Skeletal muscle cell (primary cell): ENCODE measurements at places on chromosomes 1 and 21.

- DNase-seq = no peak
Measured at GRCh38 chr1:215872658-215873057, 305.6 kb downstream of the KCTD3 start.

DNA sequence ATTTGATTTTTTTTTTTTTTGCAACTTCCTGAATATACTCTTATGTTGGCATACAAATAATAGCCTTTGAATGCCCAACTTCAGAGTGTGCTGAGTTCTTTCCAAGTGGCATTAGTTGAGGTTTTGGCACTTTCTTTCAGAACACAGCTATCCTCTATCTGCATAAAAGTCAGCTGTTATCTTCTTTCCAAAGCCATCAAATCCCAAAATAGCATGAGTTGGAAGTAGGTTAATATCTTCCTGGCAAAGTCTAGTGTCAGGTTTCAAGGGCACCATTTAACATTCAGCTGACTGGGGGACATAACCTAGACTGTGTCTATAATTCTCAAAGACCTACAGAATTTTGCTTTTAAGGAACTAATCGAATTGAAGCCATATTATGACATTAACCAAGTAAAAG is 223.9 kb downstream of the PLPP3 start:
- no peak for DNase-seq

GRCh38 chr1:34792868-34793727 is at the start of gene GJA4:
Gene GJA4, plus strand, starts transcription at chr1:34792999. Its CDS starts 1,215 bp downstream, at chr1:34794214.
- DNase-seq = no peak

- DNase-seq = no peak
Measured at GRCh38 chr1:211734791-211735190, 59.4 kb upstream of the NEK2 start.

DNA sequence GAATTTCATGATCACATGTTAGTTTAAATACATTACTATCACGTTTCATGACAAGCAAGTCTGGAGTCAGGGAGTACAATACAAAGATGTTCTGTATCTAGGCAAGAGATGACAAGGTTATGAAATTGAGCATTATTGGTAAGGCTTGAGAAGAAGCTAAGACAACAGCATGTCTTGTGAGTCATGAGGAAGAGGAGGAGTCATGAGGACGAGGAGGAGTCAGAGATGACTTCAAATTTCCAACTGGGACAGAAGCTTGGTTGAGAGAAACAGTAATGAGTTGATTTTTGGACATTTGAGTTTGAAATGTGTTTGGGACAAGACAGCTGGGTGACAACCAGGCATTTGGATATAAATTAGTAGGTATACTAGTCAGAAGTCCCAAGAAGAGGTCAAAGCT is 4.3 kb upstream of the UBE2U start:
- DNase-seq = no peak

DNA sequence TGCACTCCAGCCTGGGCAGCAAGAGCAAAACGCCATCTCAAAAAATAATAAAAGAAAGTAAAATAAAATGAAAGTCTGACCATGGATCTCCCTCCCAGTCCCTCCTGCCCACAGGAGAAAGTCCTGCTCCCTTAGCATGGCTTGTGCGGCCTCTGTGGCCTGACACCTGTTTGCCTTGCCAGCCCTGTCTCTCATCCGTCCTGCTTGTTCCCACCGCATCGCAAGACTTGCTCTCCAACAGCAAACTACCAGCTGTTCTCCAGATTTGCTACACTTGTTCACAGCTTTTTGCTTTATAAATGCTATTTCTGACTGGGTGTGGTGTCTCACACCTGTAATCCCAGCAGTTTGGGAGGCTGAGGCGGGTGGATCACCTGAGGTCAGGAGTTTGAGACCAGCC is 2.7 kb downstream of the ETV3L start:
- DNase-seq = no peak

DNA sequence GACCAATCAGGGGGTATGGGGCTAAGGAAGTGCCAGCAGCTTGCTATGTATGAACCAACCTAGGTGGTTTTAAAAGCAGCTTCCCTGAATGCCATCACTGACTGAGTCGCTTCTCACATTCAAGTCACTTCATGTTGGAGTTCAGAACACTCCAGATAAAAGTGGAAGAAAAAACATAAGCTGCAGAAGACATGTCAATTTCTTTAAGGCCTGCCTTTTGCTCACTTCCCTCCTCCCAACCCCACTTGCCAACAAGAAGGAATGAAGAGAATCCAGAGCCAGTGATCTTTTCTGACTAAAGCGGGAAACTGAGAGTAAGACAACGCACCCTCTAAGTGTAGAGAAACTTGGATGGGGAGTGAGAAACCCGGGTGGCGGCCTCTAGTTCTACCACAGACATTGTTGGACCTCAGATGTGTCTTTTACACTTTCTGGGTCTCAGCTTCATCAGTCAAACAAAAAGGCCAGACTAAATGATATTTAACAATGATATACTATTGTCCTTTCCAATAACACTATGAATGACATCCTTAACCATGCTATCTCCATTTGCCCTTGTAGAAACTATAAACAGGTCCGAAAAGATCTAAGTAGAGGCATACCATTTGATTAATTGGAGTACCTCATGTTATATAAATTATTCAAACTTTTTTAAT is 54.1 kb downstream of the LUZP1 start:
- DNase-seq = no peak

- DNase-seq = no peak
Measured at GRCh38 chr1:239293350-239294110, 92.8 kb upstream of the CHRM3 start.

DNA sequence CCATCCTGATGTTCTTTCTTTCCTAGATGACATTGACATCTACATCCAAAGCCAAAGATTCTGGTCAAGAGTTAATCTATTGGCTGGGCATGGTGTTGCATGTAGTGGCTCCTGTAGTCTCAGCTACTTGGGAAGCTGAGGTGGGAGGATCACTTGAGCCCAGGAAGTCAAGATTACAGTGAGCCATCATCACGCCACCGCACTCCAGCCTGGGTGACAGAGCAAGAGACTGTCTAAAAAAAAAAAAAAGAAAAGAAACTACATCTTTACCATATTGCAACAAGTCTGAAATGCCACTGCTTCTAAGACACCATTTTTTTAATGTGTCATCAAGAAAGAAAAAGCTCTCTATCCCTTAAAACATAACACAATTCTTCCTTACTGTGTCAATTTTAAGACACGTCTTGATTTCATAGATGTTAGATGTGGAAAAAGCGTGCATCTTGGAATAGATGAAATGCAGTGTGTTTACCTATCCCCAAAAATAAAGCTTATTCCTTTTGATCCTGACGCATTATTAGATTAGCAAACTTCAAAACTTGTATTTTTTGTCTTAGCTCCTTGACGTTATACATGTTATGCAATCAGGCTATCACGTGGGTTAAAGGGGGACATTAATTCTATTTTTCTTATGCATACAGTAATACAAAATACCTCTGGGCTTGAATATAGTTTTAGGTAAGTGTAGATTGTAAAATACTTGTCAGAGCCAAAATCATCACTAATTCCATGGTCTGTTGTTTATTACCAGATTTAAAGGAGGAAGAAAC is 46.3 kb downstream of the ELAPOR1 start:
- no peak for DNase-seq
